ENCODE measurements at places on chromosomes 5 and 9.
A peak's percentile ranks its signal among the peaks of the same experiment; 100 is the strongest.

- DNase-seq, result peak; percentile 65
Measured at GRCh38 chr5:160500786-160501779, 79.4 kb downstream of the PTTG1 start.

DNA sequence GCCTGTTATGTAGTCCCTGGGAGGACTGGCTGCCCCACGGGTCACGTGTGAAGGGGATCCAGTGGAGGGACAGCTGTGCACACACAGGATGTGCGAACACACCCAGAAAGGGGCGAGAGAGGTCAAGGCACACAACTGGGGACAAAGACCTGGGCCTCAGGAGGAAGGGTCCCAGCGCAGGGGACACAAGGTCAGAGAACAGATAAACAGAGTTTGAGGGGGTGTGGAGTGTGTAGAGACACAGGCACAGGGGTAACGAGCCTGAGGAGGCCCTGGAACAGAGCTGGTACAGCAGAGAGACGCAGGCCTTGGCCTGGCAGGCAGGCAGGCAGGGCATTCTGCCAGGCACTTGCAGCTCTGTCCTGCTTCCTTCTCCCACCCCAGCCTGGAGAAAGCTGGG is 14.8 kb upstream of the PSMD5 start:
- DNase-seq, result no peak

- no peak for DNase-seq
Measured at GRCh38 chr9:24416136-24416535, 129.6 kb downstream of the IZUMO3 start.

GRCh38 chr9:94668928-94669729 is 29.8 kb upstream of the FBP1 start:
- peak; percentile 80 for DNase-seq

GRCh38 chr5:118883362-118883761 is 105.0 kb downstream of the DTWD2 start:
- DNase-seq, result peak; percentile 59

- no peak for DNase-seq
Measured at GRCh38 chr9:95669253-95669652, 152.5 kb upstream of the PTCH1 start.

- no peak for DNase-seq
Measured at GRCh38 chr5:156698323-156698722, 151.8 kb upstream of the PPP1R2B start.

DNA sequence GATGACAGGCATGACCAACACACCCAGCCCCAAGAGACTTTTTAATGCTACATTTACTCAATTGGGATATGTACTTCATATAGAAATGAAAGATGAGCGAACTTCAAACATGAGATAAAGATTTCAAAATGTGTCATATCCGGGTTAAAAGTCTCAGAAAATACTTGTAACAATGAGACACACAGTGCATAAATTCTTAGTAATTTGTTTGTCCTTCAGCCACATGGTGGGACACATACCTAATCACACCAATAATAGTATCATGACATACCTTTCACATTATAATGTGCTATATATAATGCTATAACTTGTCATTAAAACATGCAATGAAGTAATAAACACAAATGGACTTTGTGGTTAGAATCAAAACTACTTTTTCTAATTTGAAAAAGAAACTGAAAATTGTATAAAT is 204.7 kb upstream of the RFX3 start:
- DNase-seq, result no peak

Measured in KBM-7 (cell line).